ENCODE measurements at places on chromosomes 12 and 14. TPM values are rescaled to one million over a fixed set of nuclear protein-coding genes. Genes with fewer than 3 reads are reported as not detected.

The LRP1 gene
- 464 TPM for total RNA-seq

The PMCH gene
- total RNA-seq = not detected

The HNF1A gene
- total RNA-seq = not detected

GRCh38 chr12:11580125-11580751 is 69.2 kb upstream of the ETV6 start:
- H3K4me3 ChIP-seq = no peak overlapping the region
- no peaks in the 10 kb centered on the region for H3K27me3 ChIP-seq
- H3K36me3 ChIP-seq = no peaks in the 10 kb centered on the region
- peaks cover 7% of the 10 kb centered on the region for H3K4me1 ChIP-seq

The NUBPL gene
- 10.0 TPM for total RNA-seq

The HRK gene
- under 0.01 TPM for total RNA-seq

GRCh38 chr12:510071-510825 is 50.5 kb downstream of the B4GALNT3 start:
- no peak for DNase-seq
- H3K27me3 ChIP-seq = peaks cover 2% of the 10 kb centered on the region
- H3K4me3 ChIP-seq = no peak overlapping the region

DNA sequence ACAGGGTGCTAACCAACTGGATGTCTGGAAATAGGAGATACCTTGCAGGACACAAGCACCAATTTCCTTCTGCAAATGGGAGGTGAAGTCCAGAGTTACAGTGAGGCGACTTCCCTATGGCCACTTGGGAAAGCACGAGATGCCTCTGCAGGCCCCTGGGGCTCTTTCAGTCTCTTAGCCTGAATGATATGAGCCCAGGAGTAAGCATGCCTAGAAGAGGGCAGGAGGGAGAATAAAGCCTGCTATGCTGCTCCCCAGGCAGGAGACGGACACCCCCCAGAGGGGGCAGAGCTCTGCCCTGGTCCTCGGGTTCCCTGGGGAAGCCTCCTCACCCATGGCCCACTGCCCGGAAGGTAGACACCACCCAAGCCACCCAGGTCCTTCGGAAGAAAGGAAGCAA is 105.1 kb downstream of the GCH1 start:
- no peaks in the 10 kb centered on the region for H3K36me3 ChIP-seq
- no peak overlapping the region for H3K27ac ChIP-seq
- no peak for DNase-seq

The SCN8A gene
- 12.8 TPM for total RNA-seq

GRCh38 chr12:127811988-127812387 is 455.0 kb upstream of the TMEM132C start:
- no peaks in the 10 kb centered on the region for H3K36me3 ChIP-seq
- no peaks in the 10 kb centered on the region for H3K27me3 ChIP-seq
- H3K4me3 ChIP-seq = no peak overlapping the region
- peak; percentile 99 for DNase-seq
- H3K4me1 ChIP-seq = no peaks in the 10 kb centered on the region

GRCh38 chr12:2294651-2295475 is 242.1 kb downstream of the CACNA1C start:
- no peak overlapping the region for H3K27ac ChIP-seq
- no peak overlapping the region for H3K4me3 ChIP-seq
- peaks cover 16% of the 10 kb centered on the region for H3K4me1 ChIP-seq
- DNase-seq = peak; percentile 93

DNA sequence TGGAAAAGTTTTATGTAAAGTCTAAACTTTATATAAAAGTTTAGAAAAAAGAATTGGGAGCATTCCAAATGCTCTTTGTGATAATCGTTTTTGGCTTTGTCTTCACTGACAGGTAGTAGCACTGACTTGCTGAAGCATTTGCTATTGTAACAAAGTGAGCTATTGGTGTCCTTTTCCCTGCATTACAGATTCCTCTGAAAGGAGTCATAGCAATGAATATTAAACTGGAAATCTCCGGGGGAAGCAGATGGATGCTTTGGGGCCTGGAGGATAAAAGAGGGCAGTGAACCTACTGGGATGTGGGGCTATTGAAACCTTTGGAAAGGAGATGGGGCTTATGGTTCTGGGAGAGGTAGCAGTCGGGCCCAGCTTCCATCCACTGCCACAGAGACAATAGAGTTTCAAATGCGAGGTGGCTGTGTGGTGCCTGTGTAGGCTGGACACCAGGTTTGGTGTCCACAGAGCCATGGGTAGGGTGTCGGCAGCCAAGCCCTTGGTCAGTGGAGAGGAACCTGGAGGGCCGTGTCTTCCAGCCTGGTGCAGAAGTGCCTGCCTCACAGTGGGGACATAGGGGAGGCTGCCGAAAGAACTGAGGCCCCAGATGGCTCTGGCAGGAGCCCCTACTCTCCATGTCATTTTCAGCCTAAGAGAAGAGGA is 10.1 kb downstream of the GSG1 start:
- H3K36me3 ChIP-seq = no peaks in the 10 kb centered on the region
- H3K27ac ChIP-seq = peak overlapping the region; percentile 79
- H3K4me1 ChIP-seq = peaks cover 24% of the 10 kb centered on the region
- H3K27me3 ChIP-seq = no peaks in the 10 kb centered on the region

DNA sequence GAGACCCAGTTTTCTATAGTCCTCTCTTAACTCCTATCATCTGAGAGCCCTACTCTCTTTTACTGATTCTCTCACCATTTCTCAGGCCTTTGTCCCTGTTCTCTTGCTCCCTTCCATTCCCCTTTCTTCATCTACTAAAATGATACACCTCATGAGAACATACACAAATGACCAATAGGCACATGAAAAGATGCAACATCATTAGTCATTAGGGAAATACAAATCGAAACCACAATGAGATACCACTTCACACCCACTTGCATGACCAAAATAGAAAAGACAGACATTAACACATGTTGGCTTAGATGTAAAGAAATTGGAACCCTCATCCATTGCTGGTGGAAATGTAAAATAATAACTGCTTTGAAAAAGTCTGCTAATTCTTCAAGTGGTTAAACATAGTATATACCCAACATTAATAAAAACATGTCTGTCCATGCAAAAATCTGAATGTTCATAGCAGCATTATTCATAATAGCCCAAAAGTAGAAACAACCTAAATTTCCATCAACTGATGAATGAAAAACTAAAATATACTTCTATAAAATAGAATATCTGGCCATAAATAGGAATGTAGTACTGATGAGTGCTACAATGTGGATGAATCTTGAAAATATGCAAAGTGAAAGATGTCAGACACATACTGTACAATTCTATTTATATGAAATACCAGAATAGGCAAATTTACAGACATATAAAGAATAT is 66.0 kb downstream of the DENND5B start:
- H3K36me3 ChIP-seq = no peaks in the 10 kb centered on the region
- no peak overlapping the region for H3K4me3 ChIP-seq
- DNase-seq = peak; percentile 81
- no peak overlapping the region for H3K27ac ChIP-seq

- no peaks in the 10 kb centered on the region for H3K36me3 ChIP-seq
- H3K4me1 ChIP-seq = no peaks in the 10 kb centered on the region
- no peak for DNase-seq
- H3K27me3 ChIP-seq = no peaks in the 10 kb centered on the region
- H3K27ac ChIP-seq = no peak overlapping the region
Observed at GRCh38 chr12:107955966-107956643, 173.0 kb upstream of the WSCD2 start.

The ABCC9 gene
- total RNA-seq = 9.9 TPM

The LMO3 gene
- 0.50 TPM for total RNA-seq

The COX8C gene
- total RNA-seq = 0.33 TPM

DNA sequence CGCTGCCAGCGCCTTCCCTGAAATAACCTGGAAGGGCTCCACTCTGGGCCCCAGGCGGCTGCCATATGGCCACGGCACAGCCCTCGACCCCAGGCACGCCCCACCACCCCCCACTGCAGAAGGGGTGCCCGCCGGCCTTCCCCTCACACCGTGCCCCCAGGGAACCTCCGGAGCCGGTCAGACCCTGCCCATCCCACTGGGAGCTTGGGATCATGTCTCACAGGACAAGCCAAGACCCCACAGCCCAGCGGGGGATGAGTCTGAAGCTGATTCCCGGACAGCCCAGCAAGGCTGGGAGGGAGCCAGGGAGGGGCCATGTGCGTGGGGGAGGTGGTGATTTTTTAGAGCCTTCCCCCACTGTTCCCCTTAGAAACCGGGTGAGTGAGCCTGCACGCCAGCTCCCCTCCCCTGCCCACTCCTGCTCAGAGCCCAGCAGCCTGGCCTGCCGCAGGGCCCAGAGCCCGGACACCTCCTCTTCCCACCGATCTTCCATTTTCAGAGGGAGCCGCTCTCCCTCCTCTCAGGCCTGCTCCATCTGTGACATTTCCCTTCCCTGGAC is 1.4 kb downstream of the RIMBP2 start:
- no peaks in the 10 kb centered on the region for H3K36me3 ChIP-seq
- no peak overlapping the region for H3K27ac ChIP-seq
- H3K4me1 ChIP-seq = no peaks in the 10 kb centered on the region
- no peak overlapping the region for H3K4me3 ChIP-seq

DNA sequence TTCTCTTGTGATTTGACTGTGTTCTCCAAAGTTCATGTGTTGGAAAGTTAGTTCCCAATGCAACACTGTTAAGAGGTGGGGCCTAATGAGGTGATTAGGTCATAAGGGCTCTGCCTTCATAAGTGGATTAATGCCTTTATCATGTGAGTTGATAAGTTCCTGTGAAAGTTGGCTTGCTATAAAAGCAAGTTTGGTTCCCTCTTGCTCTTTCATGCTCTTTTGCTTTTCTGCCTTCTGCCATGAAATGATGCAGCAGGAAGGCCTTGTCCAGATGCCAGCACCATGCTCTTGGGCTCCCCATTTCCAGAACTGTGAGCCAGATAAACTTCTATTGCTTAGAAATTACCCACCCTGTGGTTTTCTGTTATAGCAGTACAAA is 41.9 kb downstream of the SLC16A7 start:
- no peaks in the 10 kb centered on the region for H3K4me1 ChIP-seq
- no peaks in the 10 kb centered on the region for H3K36me3 ChIP-seq
- peak; percentile 30 for DNase-seq

GRCh38 chr14:34628681-34629135 is 1.2 kb downstream of the SNX6 start:
- no peaks in the 10 kb centered on the region for H3K4me1 ChIP-seq
- H3K36me3 ChIP-seq = no peaks in the 10 kb centered on the region
- peak; percentile 39 for DNase-seq
- peak overlapping the region; percentile 19 for H3K27ac ChIP-seq

DNA sequence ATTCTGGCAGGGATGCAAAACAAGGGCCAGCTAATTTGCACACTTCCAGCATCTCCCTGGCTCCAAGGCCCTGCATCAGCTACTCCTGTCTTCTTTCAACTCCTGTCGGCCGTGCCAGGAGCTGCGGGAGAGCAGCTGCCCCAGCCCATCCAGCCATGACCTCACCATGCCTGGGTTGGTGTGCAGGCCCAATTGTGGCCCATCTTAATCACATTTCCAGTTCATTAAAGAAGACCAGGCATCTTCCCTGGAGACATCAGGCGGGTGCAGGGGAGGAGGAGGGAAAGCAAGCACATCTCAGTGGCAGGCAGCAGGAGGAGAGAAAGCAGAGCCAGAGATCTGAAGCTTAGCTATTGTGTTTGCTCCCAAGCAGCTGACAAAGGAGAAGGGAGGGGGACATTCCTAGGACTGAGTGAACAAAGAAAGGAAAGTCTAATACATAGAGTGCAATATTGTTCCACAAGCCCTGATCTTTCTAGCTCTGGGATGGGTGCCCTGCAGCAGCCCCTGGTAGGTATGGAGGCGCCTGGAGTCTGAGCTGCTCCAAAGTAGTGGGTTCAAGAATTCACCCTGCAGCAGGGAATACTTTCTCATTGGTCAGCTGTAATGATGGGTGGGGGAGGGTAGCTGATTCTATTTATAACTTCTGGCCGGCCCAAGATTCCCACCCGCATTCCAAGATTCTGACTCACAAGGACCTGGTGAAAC is 40.1 kb downstream of the VWF start:
- H3K27me3 ChIP-seq = no peaks in the 10 kb centered on the region
- H3K27ac ChIP-seq = peak overlapping the region; percentile 55
- H3K4me3 ChIP-seq = no peak overlapping the region
- H3K36me3 ChIP-seq = no peaks in the 10 kb centered on the region
- DNase-seq = peak; percentile 79
- peaks cover 14% of the 10 kb centered on the region for H3K4me1 ChIP-seq

DNA sequence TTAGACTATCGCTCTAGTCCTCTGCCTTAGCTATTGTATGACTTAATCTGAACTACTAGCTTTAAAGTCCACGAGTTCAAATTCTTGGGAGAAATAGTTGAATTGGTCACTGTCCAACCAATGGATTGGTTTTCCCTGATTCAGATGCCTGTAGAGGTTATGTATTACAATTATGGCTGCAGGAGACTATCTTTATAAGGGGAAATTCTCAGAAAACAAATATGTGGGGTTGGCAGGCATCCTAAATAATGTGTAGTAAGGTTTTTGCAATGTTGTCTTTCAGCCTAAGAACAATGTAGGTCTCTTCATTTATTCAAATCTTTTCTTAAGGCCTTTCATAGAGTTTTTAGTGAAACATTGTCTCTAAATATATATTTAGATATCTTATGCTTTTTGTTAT is 26.9 kb downstream of the MYRFL start:
- H3K4me1 ChIP-seq = no peaks in the 10 kb centered on the region
- H3K27me3 ChIP-seq = no peaks in the 10 kb centered on the region
- H3K4me3 ChIP-seq = no peak overlapping the region
- peak; percentile 5 for DNase-seq

The CCDC38 gene
- total RNA-seq = not detected

The C12orf54 gene
- not detected for total RNA-seq

- H3K27me3 ChIP-seq = no peaks in the 10 kb centered on the region
- no peaks in the 10 kb centered on the region for H3K4me1 ChIP-seq
- no peak overlapping the region for H3K4me3 ChIP-seq
- DNase-seq = no peak
- H3K36me3 ChIP-seq = no peaks in the 10 kb centered on the region
Observed at GRCh38 chr14:53183611-53184010, 30.5 kb upstream of the DDHD1 start.

The PAX9 gene
- total RNA-seq = not detected

- H3K4me1 ChIP-seq = peaks cover 10% of the 10 kb centered on the region
- no peak for DNase-seq
- H3K36me3 ChIP-seq = no peaks in the 10 kb centered on the region
Observed at GRCh38 chr12:15684896-15685658, 104.1 kb downstream of the EPS8 start.

DNA sequence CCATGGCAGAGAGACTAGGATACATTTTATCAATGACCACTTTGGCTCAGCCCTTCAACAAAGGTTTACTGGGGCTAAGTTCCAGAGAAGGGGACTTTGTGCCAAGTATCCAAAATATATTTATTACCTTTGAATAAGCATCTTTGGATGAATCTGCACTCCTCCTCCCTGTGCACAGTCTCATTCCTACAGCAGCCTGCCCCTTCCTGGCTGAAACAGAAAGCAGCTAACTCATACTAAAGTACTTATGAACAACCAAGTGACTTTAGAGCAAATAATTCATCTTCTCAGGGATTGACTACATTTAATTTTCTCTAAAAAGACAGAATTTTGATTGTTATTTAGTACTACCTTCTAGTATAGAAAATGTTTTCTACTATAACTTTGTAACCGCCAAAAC is 47.8 kb upstream of the ETV6 start:
- H3K27ac ChIP-seq = no peak overlapping the region
- DNase-seq = no peak
- H3K27me3 ChIP-seq = no peaks in the 10 kb centered on the region
- H3K4me1 ChIP-seq = no peaks in the 10 kb centered on the region
- no peaks in the 10 kb centered on the region for H3K36me3 ChIP-seq
- H3K4me3 ChIP-seq = no peak overlapping the region

GRCh38 chr14:55102141-55102621 is 26.9 kb upstream of the LGALS3 start:
- DNase-seq = peak; percentile 98
- H3K4me3 ChIP-seq = peak overlapping the region; percentile 32
- peak overlapping the region; percentile 96 for H3K27ac ChIP-seq

- DNase-seq = no peak
- H3K27ac ChIP-seq = no peak overlapping the region
- H3K4me3 ChIP-seq = no peak overlapping the region
- H3K4me1 ChIP-seq = no peaks in the 10 kb centered on the region
Observed at GRCh38 chr14:103868242-103868897, 21.0 kb upstream of the PPP1R13B start.
